ENCODE measurements at places on chromosomes 4 and X.

GRCh38 chr4:76615999-76616398, 181.0 kb downstream of the SHROOM3 start:
- DNase-seq: no peak

DNA sequence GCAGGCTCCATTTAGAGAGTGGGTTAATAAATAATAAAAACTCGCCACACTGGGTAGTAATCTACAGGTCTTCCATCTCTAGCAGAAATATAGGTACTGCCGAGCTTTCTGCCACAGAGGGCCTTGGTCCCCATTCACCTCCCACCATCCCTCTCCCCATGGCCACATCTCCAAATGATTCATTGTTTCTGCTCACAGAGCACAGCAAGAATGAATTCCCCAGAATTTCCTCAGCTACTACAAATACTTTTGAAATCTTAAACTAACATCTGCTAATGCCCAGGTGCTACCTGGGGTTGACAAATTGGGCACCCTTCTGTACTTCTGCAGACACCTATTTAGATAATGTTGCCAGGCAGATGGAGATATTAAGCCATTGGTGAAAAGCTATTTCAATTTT, 5.1 kb downstream of the PHEX start:
- no peak for DNase-seq

DNA sequence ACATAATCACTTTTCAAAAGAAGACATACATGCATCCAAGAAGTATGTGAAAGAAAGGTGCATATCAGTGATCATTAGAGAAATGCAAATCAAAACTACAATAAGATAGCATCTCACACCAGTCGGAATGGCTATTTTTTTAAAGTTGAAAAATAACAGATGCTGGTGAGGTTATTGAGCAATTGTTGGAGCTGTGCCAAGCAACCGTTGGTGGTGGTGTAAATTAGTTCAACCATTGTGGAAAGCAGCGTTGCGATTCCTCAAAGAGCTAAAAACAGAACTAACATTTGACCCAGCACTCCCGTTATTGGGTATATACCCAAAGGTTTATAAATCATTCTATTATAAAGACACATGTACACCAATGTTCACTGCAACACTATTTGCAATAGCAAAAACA, 14.2 kb downstream of the COX7B2 start:
- no peak for DNase-seq

DNA sequence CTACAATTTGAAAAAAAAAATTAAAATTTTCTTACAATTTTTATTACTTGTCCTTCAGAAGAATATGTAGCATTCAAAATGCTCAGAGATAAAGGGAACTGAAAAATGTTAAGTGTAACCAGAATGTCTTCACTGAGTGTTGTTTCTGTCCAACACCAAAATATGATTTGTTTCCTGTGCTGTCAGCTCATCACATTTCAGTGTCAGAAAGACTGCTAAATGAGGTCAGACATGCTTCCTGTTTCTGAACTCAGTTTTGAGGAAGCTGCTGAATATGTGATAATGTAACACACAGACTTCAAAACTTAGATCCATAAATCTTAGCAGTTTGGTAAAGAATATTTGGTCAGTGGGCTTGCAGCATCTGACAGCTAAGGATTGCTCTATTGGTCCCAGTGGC, 1849.7 kb downstream of the PCDH7 start:
- no peak for DNase-seq

DNA sequence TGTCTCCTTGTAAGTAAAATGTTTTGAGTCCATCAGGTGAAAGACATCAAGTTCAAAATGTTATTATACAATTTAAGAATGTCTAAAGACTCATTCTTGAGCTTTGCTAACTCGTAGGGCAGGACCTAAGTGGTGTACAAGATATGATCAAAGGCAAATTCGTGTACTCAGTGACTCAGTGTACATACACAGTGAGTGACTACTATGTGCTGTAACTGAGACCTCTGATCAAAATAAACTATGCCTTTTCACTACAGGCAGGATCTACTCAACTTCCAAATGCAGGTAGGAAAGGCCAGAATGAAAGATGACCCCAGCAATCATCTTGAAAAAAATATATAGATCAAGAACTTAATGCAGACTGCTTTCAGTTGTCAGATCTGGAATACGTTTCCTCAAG, 49.9 kb downstream of the ADGRG2 start:
- peak; percentile 45 for DNase-seq

DNA sequence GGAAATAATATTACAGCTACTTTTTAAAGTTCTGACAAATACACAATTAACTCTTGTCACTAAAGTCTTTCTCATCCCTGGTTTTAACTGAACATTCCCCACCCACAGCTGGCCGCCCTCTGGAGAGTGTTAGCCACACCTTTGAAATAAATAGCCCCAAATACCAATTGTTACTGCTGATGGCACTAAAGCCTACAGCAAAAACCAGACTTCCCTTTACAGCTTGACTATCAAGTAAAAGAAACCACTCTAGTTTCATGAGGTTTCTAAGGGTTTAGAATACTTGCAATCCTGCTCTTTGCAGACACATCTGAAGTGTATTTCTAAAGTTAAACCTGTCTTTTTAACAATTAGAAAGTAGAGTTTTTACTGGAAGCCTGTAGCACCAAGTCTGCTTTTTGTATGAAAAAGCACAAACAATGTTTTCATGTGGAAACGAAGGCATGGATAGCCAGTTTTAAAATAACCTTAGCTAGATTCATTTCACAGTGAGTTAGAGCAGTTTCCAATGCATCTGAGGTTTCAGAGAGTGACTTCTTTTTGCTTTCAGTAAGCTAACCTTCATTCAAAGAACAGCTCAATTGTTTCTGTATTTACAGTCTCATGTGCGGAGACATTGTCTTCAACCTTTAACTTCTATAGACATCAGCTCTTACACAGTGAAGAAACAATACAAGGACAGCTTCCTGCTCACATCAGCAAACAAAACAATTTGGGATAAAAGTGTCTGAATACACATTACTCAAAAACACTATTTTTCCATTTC, 164.8 kb upstream of the VEGFC start:
- DNase-seq: no peak

GRCh38 chrX:38305971-38306370, 21.3 kb downstream of the RPGR start:
- DNase-seq: no peak

GRCh38 chr4:175436196-175436595, 375.9 kb downstream of the GPM6A start:
- no peak for DNase-seq

DNA sequence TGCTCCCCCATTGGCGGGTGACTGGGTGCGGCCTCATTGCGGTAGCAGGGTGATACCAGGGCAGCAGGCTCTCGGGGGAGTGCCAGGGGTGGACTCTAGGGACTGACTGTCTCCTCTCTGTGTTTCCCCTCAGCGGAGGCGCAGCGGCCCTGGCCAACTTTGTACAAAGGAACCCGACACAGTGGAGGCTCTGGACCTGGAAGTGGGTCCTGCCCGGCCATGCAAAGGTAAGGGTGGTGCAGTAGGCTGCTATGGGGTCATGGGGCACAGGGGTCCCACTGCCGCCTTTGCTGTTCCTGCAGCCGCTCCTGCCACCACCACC, 16.3 kb downstream of the SULT1B1 start:
- DNase-seq: no peak

DNA sequence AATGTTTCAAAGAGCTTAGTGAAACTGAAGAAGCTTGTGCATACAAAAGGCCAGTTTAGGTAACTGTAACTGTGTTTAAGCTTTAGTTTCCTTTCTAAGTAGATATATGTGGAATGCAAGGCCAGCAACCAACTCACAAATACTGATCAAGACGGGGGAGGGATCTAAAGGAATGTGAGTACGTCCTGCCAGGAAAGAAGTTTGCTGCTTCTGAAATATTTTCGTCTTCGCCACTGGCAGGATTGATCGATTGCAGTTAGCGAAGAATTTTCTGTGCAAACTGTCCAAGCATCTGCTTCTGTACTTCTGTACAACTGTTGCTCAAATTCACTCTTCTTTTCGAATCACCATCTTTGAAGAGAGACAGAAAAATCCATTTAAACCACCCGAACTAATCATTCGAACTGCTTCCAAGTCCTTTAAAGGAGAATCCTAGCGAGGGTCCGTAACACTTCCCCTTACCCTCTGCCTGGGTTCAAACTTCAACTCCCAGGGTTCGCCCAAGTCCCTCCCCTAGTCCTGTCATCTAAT, 373 bp upstream of the INTS6L start:
- peak; percentile 19 for DNase-seq

GRCh38 chrX:154717824-154718223, 33.1 kb downstream of the GAB3 start:
- no peak for DNase-seq

- peak; percentile 22 for DNase-seq
Observed at GRCh38 chr4:149630064-149630463, 185.6 kb downstream of the IQCM start.

DNA sequence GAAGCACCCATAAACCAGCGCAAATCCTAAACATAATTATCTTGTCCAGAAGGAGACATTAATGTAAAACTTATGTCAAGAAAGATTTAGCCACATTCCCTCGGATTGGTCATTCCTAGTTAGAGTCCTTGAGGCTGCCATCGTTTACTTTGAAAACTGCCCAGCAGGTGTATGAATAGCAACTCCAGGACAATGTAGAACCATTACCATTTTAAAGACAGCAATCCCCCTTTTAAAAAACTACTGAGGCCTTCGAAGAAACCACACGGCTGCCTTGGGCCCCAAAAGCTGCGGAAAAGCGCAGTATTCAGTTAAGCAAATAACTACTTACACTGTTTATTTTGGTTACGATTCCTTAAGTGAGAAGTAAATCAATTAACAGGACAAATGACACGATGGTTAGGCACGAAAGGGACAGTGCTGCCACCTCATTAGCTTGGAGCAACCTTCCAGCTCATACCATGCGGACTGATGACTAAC, 822 bp upstream of the SGMS2 start:
- DNase-seq: no peak

GRCh38 chr4:83267121-83267829, 17.3 kb downstream of the COQ2 start:
- peak; percentile 59 for DNase-seq

DNA sequence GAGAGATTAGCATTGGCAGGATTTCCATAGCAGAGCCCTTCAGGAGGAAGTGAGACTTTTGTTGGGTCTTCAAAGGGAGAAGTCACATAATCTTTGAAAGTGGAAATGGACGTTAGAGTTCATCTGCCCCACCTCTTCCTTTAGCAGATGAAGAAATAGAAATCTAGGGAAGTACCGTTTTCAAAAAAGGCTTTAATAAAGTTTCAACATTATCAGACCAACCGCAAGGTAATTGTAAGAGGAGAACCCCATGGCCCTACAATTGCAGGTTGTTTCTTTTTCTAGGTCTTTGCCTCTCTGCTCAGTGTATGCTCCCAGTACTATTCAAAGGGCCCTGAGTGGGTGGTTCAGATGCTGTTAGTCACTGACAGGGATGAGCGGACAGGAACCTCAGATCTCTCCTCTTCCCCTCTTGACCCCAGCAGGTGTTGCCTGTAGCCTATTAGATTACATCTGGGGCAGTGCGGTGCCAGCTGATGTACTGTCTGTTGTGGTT, 48.6 kb upstream of the AP1S2 start:
- no peak for DNase-seq

DNA sequence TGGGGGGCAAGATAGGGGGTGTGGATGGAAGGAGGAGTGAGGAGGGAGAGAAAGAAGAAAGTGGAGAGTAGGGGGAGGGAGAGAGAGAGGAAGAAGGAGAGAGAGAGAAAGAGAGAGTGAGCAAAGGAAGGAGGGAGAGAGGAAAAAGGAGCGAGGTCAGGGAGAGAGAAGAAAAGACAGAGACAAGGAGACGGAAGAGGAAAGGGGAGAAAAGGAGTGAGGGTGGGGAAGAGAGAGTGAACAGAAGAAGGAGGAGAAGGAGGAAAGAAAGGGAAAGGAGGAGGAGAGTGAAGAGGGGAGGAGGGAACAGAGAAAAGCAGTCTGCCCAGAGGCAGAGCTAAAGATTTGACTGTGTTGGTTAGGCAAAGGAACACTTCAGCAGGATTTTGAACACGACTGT, 181.6 kb downstream of the MID1IP1 start:
- DNase-seq: no peak

DNA sequence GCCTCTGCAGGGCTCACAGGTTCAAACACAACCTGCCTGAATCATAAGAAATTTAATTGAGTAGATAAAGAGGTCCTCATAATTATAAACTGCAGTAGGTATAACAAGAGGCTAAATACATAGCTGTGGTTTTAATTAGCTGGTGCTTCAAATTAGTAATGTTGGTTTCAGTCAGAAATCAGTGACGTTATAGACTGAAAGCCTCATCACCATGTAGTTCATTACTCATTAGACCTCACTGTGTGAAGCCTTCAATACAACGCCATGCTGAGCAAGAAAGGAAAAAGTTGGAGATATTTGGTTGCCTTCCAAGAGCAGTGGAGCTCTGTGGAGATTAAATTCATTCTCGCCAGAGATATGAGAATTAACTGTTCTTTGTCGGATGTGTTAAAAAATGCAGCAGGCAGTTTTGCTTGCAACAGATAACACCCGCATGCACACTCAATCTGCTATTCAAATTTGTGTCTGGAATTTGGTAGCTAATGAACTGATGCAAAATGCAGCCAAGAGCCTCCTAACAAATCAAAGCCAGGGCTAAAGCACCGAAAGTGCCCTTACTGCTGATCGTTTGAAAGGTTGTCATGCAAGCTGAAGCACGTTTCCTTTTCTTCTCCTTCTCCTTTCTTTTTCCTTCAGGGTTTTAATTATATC, 148.9 kb downstream of the AFF2 start:
- DNase-seq: no peak

- DNase-seq: no peak
Observed at GRCh38 chrX:118495061-118495921, at the start of gene DOCK11. Gene DOCK11, plus strand, starts transcription at chrX:118495815. Its CDS starts 157 bp downstream, at chrX:118495972.

DNA sequence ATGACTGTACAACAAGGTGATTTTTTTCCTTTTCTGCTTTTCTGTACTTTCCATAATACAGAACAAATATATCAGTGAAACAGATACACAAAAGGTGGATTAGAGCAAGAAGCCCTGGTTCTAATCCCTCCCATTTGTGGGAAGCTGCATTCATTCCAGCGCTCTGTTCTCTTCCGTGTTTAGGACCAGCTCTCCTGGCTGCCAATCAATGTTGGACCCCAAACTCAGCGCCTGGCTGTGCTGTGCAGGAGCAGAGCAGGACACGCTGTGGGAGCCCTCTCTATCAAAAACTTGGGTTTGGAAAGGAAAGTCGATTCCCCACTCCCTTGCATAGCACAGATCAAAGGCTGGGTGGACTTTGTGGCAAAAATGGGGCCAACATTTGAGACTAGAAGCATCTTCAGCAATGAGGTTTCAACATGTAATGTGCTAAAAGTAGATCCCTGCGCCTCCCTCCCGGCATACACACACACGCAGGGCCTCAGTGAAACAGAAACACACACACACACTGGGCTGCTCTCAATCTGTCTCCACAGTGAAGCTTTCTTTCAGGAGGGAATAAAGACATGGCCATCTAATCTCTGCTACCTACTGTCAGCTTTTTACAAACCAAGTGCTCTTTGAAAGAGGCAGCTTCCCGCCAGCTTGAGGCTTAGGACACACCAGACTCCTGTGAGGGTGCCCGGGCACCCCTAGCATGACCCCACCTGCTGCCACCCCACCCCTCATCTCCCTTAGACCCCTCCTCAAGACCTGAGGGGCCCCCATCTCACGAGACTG, 12.2 kb downstream of the WDR1 start:
- DNase-seq: no peak

Measured in bronchial epithelial cell (primary cell).